Stimulated activated CD4-positive, alpha-beta T cell treated with anti-CD3 and anti-CD28 coated beads, Interleukin-15, amount 100 ng/mL, for 1 hour (primary cell): ENCODE measurements at places on chromosomes 13 and 19.

DNA sequence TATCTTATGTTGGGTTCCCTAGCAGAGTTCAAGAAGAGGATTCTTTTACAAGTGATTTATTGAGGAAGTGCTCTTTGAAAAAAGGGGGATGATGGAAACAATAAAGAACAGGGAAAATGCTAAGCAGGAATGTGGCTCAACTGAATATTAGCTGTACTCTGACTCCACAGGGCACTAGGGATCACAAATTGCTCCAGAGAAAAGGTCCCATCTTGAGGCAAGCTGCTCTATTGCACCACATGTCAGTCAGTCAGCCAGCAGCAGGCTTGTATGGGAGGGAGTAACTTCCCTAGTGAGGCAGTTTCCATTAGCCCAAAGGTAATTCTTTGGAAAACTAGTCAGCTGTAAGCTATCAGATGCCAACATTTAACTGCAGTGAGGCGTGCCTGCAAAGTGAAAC, 73.3 kb upstream of the FNDC3A start:
- no peak for DNase-seq

DNA sequence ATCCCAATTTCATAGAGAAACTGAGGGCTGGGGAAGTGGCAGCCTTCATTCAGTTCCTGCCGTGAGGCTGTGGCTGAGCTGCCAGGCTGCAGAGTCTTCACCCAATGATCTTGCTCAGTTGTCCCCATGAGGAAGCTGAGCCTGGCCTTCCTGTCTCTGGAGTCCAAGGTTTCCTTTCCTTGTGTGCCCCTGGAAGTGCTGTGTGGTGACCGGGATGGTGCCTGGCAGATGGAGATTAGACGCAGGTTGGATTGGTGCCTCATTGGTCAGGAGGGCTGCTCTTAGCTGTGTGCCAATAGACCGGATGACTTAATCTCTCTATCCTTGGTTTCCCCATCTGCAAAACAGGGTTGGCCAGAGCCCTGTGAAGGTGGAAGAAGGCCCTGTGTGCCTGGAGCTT, 24.6 kb downstream of the DNM2 start:
- DNase-seq = no peak

- DNase-seq = no peak
Observed at GRCh38 chr19:47623921-47624391, 15.0 kb downstream of the BICRA start.

- DNase-seq = no peak
Observed at GRCh38 chr19:17532557-17532956, 21.1 kb downstream of the PGLS start.

DNA sequence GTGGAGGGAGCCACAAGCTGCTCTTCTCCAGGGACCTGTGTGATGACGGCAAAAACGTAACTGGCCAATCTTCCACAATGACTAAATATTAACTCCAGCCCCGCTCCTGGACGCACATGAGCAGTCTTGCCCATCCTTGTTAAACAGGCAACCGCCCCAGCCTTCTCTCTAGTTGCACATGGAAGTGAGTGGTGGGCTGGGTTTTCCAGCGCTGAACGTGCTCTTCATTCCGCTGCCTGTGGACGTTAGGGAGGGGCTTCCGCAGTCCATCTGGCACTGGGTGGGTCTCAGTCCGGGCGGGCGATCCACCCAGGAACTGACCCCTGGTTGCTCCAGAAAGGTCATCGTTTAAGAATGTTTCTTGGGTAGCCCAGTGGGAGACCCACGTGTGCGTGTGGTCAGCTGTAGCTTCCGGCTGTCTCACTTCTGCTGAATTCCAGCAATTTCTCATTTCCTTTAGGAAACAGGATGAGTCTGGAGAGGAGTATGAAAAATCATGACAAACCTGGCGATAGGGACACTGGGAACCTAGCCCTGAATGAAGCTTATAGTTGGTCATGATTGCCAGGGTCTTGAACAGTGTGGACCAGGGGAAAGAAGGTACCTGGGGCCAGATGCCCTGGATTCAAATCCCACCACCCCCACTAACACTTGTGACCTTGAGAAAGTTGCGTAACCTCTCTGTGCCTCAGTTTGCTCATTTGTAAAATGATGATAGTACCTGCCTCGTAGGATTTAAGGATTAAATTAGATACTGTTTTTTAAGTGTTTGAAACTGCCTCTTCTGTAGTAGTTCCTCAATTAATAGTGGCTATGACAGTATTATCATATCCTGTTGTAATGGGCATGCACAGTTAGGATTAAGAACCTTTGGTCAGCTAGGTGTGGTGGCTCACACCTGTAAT, 92.6 kb downstream of the SIPA1L3 start:
- DNase-seq = no peak

- DNase-seq = no peak
Observed at GRCh38 chr19:1574354-1575136, 6.4 kb upstream of the MEX3D start.

GRCh38 chr19:31334849-31335624, 14.2 kb downstream of the TSHZ3 start:
- no peak for DNase-seq

GRCh38 chr13:26221399-26221720, 754 bp downstream of the RNF6 start:
- DNase-seq = no peak

DNA sequence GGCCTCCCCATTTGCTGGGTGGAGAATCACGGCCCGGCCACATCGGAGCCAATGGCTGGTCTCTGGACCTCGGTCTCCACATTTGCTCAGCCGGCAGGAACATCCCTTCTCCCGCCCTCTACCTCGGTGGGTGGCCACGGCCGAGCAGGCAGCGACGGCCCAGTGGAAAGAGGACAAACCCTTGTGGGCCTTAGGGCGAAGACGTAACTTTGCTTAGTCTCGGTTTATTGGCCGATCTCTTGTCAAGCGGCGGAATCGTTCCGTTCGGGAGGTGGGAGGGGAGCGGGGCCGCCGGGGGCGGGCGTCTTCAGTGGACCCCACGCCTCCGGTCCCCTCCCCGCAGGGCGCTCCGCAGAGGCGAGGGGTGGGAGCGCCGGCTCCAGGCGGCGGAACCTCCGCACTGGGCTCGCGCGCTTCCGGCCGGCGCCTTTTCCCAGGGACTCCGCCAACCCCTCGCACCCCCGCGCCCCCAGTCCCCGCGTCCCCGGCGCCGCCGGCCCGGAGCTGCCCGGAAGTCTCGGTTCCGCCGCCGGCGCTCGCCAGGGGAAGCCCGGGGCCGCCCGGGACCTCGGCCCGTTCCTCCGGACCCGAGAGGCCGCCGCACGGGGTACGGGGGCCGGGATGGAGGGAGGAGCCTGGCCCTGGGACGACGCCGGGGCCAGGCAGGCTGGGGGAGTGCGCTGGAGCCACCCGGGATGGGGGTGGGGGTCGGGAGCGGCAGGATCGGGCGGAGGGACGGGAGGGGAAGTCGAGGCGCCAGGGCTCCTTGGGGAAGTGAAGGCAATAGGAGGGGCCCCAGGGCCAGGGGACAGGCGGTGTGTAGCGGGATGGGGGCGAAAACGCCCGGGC, at the start of gene ZNF580:
Gene ZNF580 (plus strand): TSS at position 426 of the 849 bp plus-strand sequence. CDS start 1,507 bp downstream, outside the sequence.
- peak; percentile 27 for DNase-seq

DNA sequence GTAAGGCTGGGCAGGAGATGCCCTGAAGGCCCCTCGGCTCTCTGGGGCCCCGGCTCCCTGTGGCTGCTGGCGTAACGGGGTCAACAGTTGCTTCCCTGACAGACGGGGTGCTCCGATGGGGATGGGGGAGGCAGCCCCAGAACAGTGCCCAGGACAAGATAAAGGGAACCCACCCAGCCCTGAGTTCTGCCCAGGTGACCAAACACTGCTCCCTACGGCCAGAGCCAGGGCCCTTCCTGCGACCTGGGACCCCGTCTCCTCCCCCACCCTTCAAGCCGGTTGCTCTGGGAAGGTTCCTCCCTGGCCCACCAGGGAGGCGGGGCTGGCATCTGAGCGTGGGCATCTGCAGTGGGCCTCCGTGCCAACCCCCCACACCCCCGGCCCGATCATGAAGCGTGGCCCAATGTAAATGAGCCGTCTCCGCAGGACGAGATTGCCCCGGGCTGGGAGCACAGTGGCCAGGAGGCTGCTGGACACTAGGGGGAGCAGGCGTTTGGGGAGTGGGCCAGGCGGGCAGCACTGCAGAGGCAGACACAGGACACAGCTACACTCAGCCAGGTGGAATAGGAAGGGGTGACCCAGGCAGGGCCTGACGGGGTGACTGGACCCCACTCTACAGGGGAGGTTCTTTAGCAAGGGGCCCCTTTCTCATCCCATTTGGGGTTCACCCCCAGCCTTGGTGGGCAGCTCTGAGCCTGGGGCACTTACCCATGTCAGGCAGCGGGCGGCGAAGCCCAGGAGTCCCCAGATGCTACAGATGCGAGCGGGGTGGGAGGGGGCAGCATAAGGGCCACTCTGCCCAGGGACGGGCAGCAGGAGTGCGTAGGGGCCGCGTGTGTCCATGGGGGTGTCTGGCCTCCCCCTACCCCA, 1.2 kb upstream of the NKPD1 start:
- DNase-seq = no peak

DNA sequence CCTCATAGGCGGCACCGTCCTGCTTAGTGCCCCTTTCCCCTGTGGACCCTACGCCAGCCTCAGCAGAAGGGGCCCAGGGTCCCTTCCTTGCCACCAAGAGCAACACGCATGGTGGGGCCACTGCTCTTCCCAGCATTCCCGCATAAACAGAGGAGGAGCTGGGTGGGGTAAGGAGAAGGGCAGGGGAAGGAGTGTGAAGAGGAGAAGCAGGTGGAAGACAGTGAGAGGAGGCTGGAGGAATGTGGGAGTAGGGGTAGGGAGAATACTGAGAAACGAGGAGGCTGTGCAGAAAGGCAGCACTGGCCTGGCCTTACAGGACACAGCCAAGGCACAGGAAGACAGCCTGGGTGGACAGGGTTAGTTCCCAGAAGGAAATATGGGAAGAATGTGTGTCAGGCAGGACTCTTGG, 43.9 kb downstream of the ZNF331 start:
- no peak for DNase-seq

DNA sequence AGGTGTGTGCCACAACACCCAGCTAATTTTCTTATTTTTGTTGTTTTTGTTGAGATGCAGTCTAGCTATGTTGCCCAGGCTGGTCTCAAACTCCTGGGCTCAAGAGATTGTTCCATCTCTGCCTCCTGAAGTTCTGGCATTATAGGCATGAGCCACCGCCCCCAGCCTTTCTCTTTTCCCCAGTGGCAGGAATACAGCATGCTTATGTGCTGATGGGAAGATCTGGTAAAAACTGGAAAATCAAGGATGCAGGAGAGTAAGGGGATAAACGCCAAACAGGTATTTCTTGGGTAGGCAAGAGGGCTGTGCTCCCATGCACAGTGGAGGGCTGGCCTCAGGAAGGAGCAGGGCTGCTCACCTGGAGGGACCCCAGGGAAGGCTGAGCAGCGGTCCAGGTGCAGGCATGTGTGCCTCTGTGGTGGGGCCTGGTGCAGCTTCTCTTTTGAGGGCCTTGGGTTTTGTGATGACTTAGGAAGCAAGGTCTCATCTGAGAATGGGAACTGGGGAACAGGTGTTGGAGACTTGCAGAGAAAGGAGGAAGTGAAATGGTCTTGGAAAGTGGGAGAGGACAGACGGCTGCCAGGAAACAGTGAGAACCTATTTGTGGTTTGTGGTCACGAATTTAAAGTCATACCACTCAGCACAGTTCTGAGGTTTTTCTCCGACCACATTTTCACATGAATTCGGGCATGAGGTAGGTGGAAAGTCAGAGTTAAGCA, 106.5 kb downstream of the TEX26 start:
- DNase-seq = no peak

DNA sequence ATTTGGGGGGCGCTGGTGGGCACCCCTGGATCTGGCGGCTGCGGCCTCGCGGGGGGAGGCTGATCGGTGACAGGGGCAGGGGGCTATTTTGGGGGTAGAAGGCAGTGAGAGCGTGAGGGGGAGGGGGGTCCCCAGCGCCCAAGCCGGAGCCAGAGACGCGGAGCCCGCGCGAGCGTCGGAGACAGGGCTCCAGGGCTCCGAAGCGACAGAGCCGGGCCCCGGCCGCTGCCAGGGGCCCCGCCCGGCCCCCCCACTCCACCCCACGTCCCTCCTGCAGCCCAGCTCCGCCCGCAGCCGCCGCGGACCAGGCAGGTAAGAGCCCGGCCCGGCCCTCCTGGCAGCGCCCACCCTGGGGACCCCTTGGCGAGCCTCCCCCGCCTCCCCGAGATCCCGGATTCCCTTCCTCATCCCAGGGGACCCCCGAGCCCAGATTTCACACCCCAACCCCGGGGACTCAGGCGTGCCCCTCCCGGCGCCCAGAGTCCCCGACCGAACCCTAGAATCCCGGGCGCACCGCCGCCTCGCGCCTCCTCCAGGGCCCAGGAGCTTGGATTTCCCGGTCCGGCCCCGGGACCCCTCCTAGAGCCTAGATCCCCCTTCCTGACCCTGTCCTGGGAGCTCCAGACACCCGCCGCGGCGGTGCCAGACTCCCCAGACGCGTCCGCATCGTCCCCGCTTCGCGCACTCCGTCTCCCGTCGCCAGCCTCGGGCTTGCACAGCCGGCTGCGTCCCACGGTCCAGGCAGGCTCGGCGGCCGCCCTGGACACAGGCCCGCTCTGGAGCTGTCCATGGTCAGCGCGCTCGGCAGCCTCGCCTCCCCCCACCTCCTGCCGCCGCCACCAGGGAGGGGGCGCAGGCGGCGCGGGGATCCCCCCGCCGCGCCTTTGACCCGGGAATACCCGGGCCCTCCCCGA, at the start of gene PPFIA3:
Gene PPFIA3 (plus strand): TSS at position 134 of the 914 bp plus-strand sequence. CDS start 8,330 bp downstream, outside the sequence.
- DNase-seq = no peak

GRCh38 chr19:1045247-1045603, 5.3 kb downstream of the ABCA7 start:
- no peak for DNase-seq

- DNase-seq = no peak
Observed at GRCh38 chr19:44476559-44477408, 23.5 kb downstream of the ZNF180 start.

DNA sequence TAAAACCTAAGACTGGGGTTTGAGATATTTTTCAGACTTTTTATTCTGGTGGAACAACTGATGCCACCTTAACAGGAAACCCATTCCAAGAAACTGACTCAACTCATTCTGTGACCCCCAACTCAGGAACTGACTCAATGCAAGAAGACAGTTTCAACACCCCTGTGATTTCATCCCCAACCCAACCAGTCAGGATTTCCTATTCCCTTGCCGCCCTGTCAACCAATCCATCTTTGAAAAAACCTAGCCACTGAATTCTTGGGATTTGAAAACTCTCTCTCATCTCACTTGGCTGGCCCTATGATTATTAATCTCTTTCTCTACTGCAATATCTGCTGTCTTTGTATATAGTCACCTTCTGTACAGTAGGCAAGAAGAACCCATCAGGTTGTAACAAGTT, 1211.9 kb upstream of the ATXN8OS start:
- no peak for DNase-seq

GRCh38 chr19:7500811-7501450, 12.1 kb upstream of the PEX11G start:
- no peak for DNase-seq

DNA sequence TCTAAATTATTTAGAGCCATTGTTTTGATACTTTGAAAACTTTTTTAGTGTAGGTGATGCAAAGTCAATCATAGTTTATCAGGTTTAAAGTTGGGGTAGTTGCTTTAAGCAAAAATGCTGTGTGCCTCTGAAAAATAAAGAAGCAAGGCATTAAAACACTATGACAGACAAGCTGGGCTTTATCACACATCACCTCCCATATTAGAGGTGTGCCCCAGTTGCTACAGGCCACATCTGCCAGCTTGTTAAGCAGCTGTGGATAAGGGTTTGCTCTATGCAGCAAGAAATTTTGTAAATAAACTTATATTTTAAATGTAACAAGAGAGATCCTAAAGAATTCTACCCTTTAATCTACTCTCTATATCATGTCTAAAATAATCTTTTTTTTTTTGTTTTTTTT, 255.8 kb downstream of the B3GLCT start:
- no peak for DNase-seq

GRCh38 chr13:112486386-112487126, 101.4 kb downstream of the TUBGCP3 start:
- no peak for DNase-seq

GRCh38 chr13:43166644-43167457, 143.5 kb downstream of the DNAJC15 start:
- no peak for DNase-seq

GRCh38 chr13:109844396-109844795, 58.0 kb upstream of the IRS2 start:
- no peak for DNase-seq
